ENCODE measurements at places on chromosomes 7 and 10.
A peak's percentile ranks its signal among the peaks of the same experiment; 100 is the strongest.

- no peak for DNase-seq
These were observed 15.5 kb downstream of the CYTH3 start for GRCh38 chr7:6256677-6257535.

- DNase-seq, result no peak
These were observed 39.6 kb upstream of the SP8 start for GRCh38 chr7:20826243-20826642.

GRCh38 chr10:95789902-95790301, 33.9 kb downstream of the ENTPD1 start:
- no peak for DNase-seq

- no peak for DNase-seq
These were observed 136.7 kb downstream of the HECW1 start for GRCh38 chr7:43248961-43249822.

GRCh38 chr7:135706858-135707569, 21.0 kb downstream of the SLC13A4 start:
- no peak for DNase-seq

GRCh38 chr7:47415318-47416212, 166.3 kb downstream of the TNS3 start:
- no peak for DNase-seq

DNA sequence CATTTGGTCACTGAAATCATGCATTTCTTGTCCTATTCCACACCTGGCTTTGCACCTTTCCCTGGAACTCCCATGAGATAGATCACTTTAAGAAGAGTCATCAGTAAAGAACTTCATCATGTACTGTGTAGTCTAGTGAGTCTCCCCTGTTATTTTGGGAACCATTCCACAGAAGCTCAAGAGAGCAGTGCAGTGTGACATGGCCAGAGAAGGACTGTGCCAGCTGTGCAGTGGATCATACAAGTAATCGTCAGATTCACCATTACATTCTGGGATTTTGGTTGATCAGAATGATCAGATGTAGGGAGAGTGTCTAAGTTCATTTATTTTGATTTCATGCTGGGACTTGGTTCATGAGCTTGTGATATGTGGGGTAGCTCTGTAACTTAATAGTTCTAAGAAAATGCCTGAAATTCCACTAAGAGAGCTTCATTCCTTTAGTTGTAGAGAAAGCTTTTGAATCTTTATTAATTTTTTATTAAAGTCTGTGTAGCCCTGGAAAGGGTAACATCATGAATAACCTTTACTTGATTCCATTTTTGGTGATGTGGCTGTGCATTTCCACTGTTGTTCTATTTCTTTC, 166.8 kb downstream of the SUGCT start:
- DNase-seq, result no peak

GRCh38 chr7:150716368-150716767, at the start of gene GIMAP1:
Gene GIMAP1, plus strand, starts transcription at chr7:150716613. Its CDS starts 2,435 bp downstream, at chr7:150719048.
- DNase-seq, result peak; percentile 41

- DNase-seq, result no peak
These were observed 69.8 kb upstream of the KCTD7 start for GRCh38 chr7:66558660-66559465.

DNA sequence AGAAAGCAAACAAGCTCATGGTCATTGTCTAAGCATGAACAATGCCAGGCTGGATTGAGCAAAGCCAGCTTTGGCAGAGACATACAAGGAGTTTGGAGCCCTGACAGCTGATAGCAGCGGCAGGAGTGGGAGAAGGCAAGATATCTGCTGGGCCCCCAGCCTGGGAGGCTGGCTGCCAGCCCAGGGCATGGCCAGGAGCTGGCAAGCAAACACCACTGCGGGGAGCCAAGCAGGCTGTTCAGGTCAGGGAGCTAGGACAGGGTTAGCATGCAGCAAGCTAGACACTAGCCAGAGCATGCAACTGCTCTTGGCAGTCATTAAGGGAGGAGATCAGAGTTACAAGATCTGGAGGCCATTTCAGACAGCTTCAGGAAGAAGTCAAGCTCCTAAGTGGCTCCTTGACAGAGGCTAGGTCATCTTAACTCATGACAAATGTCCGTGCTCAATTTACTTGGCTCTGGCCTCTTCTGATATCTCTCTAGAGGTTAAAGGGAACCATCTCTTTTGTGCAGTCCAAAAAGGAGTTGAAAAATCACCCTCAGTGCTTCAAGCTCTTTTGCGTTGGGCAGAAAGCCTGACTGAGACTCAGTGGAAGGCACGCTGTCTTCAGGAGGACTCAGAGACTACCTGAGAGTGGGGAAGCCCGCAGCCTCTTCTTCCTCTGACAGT, 436.8 kb upstream of the C7orf33 start:
- DNase-seq, result no peak

- DNase-seq, result no peak
These were observed 575.3 kb downstream of the IPMK start for GRCh38 chr10:57692255-57692980.

DNA sequence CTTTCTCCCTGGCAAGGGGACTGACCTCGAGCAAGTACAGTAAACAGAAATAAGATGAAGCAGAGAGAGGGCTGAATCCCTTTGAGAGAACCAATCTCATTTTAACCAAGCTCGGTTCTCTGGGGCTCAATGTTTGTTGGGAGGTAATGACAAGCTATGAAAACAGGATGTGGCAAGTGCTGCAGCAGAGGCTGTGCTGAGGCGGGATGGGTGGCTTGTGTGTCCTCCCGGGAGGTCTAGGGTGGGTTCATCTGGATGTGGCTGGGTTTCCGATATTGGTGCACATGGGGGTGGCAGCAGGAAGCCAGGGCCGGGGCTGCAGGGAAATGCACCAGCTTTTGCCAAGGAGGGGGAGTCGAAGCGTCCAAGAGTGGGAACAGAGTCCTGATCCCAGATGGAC, 84.5 kb downstream of the AOAH start:
- DNase-seq, result peak; percentile 12

- no peak for DNase-seq
These were observed 65.0 kb upstream of the ADGRA1 start for GRCh38 chr10:133022776-133023100.

DNA sequence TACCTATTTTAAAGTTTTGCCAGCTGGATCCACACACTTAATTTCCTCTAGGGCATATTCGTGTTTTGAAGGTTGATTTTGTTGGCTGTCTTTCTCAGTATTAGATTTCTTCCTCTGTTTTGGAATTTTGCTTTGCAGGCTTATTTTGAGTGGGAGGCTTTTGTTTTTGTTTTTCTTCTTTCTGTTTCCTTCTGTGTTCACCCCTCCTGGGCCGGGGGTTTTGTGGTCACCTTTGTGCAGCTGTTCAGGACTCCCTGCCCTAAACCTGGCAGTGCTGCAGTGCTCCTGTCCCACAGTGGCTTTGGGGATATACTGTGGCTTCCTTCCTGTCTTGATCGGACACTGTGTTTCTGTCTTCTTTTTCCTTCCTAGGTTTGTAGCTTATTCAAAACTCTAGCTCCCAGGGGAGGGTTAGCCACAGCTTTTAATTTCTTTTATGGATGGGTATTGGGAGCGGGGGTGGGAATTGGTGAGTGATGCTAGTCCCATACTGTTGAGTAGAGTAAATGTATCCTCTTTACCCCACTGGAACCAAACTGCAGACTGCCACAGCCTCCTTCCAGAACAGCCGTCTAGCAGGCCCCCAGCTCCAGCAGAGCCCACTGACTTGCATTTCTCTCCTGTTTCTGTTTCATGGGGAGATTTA, 228.7 kb upstream of the FZD8 start:
- DNase-seq, result no peak

GRCh38 chr7:66426996-66427395, 201.7 kb upstream of the KCTD7 start:
- DNase-seq, result no peak

DNA sequence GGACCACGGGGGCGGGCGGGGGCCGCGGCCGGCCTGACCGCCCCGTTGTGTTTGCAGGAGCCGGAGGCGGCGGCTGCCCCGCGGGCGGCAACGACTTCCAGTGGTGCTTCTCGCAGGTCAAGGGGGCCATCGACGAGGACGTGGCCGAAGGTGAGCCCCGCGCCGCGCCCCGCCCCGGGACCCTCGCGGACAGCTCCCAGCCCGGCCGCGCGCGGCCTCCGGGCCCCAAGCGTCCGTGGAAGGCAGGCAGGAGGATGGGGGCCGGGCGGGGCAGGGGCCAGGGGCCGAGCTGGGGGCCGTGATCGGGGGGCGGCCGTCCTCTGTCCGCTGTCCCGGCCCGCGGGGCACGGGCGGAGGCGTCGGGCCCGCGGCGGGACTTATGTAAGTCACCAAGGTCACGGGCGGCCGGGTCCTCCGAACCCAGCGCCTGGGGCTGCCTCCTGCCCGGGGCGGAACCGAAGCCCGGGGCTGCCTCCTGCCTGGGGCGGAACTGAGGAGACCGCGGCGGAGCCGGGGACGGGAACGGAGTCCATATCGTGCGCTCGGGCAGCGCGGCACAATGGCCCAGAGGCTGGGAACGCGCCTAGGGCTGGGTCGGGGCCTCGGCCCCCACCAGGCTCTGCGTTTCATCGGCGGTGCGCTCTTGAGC, 497 bp downstream of the PPP2R2D start:
- DNase-seq, result peak; percentile 38

DNA sequence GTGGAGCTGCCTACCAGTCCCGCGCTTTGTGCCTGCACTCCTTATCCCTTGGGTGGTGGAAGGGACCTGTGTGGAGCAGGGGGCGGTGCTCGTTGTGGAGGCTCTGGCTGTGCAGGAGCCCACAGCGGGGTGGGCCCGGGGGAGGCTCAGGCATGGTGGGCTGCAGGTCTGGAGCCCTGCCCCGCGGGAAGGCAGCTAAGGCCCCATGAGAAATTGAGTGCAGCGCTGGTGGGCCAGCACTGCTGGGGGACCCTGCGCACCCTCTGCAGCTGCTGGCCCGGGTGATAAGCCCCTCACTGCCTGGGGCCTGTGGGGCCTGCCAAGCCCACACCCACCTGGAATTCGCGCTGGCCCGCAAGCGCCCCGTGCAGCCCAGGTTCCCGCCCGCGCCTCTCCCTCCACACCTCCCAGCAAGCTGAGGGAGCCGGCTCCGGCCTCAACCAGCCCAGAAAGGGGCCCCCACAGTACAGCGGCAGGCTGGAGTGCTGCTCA, 859.6 kb upstream of the KCND2 start:
- DNase-seq, result no peak

- no peak for DNase-seq
These were observed 737.5 kb downstream of the PCDH15 start for GRCh38 chr10:54063514-54063913.

- no peak for DNase-seq
These were observed 98.7 kb downstream of the HTR5A start for GRCh38 chr7:155168597-155169480.

DNA sequence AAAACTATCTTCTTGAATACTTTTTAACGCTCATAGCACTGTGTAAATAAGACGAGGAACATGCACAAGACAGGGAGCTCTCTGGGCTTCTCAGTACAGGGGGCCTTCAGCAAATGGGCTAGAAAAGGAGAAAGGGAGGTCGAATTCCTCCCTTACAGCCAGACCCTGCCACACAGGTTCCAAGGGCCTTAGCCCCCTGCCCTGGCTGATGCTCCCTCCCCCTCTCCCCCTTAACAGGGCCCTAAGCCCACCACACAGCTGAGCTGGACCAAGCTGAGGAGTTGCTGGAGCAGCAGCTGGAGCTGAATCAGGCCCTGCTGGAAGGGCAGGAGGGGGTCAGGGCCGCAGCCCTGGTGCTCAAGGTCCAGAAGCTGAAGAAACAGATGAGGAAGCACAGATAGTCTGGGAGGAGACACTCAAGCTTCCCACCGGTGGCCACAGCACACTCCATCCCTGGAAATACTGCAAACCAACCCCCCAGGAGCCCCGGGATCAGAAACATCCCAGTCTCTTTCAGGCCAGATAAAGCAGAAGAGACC, 153.9 kb downstream of the SNX13 start:
- DNase-seq, result no peak

GRCh38 chr10:115604627-115605026, 511.5 kb downstream of the ATRNL1 start:
- no peak for DNase-seq

DNA sequence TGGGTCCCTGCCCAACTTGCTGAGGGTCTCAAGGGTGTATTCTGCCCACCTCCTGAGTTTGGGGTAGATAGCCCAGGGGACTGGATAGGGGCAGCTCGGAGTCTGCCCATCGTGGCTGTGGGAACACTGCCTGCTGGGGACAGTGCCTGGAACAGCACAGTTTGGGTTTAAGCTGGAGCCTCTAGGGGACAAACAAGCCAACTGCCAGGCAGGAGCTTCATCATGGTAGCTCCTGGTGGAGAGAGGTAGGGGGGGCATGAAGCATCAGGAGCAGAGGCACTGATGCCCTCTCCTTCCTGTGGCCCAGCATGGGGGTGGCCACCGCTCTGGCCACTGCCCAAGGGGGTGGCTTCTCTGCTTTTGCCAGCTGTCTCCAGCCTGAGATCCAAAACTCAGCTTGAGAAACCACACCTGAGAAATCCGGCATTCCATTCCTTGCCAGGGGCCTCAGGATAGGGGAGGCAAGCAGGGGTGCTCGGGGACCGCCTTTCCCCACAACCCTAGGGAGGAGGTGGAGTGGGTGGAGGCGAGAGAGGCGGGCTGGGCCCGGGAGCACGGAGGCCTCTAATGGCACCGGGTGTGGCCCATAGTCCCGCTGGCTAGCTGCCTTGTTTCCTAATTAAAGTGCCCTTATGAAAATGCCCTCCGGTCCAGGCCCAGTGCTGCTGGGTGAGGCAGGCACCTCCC, 47.6 kb downstream of the UNC5B start:
- DNase-seq, result no peak

DNA sequence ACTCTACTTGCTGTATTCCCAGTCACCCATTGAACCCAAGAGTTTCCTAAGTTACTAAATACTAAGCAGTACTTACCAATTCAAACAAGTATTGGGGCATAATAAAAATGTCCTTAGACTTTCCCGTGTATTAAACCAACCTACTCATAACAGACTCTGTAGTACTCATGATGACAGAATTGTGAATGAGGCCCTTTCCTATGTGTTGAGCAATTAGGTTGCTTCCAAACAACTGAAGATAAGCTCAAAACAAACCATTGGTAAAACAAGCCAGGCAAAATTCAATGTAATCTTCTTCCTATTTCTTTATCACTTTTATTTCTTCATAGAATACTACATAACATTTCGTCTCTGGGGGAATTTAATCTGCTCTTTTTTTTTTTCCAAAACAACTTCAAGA, 106.5 kb upstream of the ANK3 start:
- DNase-seq, result no peak

DNA sequence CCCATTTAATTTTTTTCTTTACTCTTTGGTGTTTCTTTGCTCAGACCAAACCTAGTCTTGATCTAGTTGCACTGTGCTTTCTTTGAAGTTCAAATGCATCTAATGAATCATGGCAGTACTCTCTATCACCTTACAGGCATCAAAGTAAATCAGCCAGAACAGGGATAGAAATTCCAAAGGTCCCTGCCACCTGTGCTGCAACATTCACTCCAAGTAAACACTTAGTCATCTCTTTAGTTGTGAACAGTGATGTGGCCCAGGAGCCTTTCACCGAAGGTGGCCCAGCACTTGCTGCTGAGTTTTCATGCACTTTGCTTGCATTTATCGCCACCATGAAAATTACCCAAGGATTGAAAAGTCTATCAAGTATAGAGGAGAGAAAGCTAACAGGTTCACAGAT, 314.1 kb upstream of the ETV1 start:
- DNase-seq, result no peak

GRCh38 chr10:62473241-62473640, 99.1 kb downstream of the ZNF365 start:
- DNase-seq, result no peak

- no peak for DNase-seq
These were observed 1.8 kb upstream of the SEC24C start for GRCh38 chr10:73742454-73742734.

All from stimulated activated CD8-positive, alpha-beta memory T cell treated with anti-CD3 and anti-CD28 coated beads, Interleukin-7, amount 100 ng/mL, for 4 hours (primary cell).